ENCODE measurements at places on chromosomes 7 and 10.

- no peak for DNase-seq
Observed at GRCh38 chr10:4825456-4825867, 545 bp upstream of the AKR1E2 start.

GRCh38 chr7:46440186-46440585 is 519.1 kb upstream of the IGFBP3 start:
- DNase-seq, result no peak

DNA sequence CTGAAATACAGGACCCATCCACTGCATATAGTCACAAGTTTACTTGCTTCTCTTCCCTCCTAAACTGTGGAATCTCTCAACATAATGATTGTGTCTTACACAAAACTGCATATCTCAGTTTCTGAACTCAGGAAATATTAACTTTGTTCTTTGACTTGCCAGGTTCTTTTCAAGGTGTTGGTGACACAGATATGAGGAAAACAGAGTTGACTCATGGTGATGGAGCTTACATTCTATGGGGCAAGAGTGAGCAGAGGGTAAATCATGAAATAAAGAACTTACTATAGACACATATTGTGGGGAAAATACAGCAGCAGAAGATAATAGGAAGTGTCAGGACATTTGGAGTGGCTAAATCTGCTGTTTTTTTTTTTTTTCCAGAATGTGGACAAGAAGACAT is 72.5 kb upstream of the IGFBP3 start:
- no peak for DNase-seq

GRCh38 chr7:143929224-143929920 is 5.7 kb upstream of the OR2F2 start:
- DNase-seq, result no peak

DNA sequence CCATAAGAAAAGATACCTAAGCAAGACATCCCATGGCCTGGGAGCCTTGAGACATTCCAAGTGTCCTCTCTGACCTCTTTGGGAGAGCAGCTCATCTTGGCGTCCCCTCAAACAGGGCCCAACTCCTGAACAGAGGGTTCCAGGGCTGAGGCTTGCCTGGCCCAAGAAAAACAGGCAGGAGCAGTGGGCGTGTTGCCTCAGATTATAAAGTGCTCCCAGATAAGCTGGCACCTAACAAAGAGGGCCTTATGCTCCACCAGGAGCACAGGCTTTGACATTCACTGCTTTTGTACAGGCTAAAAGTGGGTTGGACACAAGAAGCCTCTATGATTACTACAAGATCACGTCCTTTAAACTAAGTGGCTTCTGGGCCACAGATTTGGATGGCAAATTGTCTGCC is 193.1 kb downstream of the FGFR2 start:
- DNase-seq, result no peak

DNA sequence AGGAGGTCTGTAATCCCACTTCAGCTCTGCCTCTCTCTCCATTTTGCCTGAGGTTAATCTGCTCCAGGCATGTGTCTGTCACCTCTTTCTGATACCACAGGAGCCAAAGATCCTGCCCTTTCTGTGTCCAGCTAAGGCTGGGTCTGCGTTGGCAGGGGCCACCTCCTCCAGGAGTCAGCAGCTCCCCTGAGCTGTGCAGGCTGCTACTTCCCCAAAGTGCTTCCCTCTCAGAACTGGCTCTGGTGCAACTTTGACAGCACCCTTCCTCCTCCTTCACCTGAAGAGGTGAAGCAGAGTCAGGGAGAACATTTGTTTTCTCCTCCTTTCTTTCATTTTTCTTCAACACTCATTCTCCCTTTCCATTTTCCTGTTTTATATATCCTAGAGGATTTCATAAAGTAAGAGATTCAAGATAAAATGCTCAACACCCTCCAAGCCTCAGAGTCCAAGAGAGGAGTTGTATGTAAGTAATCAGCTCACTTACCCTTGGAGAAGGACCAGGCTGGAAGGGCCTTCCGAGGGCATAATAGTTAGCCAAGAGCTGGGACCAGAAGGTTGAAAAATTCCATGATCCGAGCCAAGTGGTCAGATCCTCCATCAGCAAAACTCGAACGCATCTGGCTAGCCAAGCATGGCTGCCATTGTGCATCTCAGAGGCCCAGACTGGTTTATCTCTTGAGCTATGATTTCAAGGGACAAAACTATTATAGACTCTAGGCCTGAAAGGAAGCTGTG is 257.3 kb downstream of the PTEN start:
- DNase-seq, result no peak

GRCh38 chr7:42574685-42575084 is 337.2 kb downstream of the C7orf25 start:
- no peak for DNase-seq

GRCh38 chr7:15925608-15926007 is 239.1 kb upstream of the MEOX2 start:
- no peak for DNase-seq

- no peak for DNase-seq
Observed at GRCh38 chr10:115063701-115064658, 29.2 kb upstream of the ATRNL1 start.

DNA sequence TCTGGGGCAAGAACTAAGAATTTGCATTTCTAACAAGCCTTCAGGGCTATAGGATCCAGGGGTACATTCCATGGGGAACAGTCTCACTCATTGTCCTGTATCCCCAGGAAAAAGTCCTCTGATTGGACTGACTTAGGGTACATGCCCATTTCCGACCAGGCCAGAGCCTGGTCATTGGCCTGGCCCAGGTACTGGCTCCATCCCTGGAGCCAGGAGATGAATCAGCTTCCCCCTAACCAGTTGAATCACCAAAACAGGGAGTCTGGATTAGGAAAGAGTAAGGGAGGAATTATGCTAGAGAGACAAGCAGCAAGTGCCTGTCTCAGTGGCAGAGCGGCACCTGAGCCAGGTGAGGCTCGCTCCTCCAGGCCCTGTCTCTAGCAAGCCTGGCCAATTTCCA is 137.5 kb downstream of the FGFR2 start:
- no peak for DNase-seq
